Effector CD8-positive, alpha-beta T cell (primary cell): ENCODE measurements at places on chromosomes 13 and 19.

DNA sequence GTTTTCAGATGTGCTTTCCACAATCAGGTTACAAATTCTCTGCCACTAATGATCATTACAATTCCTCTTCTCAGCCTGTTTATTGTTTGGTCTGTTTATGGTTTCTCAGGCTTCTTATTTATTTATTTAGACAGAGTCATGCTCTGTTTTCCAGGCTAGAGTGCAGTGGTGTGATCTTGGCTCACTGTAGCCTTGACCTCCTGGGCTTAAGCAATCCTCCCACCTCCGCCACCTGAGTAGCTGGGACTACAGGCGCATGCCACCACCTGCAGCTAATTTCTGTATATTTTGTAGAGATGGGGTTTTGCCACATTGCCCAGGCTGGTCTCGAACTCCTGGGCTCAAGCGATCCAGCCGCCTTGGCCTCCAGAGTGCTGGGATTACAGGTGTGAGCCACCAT, 2.1 kb upstream of the ZSCAN5A start:
- DNase-seq = no peak

DNA sequence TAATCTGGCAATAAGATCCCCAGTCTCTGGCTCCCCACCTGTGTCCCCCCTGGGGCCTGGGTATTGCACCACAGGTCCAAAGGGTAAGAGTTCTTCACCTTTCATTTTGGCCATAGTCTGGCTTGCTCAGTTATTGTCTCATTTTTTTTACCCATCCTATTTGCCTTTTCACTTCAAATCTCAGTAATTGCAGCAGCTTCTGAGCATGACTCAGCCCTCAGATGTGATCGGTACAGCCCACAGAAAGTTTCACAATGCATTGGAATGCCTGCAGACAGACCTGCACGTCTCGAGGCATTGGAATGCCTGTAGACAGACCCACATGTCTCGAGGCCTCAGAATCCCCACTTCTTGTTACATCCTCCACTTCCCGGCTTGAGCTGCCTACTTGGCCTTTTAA, 173.6 kb downstream of the NUFIP1 start:
- DNase-seq = no peak

DNA sequence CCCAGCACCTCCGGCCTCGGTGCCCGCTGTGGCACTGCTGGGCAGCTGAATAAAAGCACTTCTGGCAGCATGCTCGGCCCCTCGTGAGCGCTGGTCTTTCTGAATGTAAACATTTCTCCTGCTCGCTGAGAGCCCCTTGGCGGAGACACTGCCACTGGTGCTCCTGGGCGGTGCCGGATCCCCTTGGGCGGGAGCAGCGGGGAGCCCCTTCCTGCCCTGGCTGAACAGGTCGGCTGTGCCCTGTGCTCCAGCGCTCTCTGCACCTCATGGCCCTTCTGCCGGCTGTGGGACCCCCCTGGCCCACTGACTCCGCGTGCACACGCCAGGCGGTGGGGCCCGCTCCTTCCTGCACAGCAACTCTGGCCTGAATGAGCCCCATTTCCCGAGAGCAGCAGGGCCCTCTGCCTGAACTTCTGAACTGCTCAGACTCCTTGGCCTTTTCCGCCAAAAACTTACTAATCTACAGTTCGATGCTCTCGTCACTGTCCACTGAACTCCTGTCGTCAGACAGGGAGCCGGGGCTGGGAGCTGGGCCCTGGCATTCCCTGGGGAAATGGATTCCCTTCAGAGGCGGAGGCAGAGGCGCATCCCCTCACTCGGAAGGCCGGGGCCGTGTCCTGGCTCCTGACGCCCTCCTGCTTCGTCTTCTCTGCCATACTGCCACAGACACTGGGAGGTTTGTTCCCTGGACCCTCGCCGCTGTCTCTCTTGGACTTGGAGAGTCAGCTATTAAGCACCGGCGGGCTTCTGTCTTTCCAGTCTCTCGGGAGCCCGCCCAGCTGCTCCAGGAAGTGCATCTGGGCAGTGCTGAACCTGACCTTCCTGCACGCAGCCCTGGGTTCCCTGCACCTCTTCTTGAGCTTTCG, 14.2 kb downstream of the RB1 start:
- DNase-seq = no peak

- DNase-seq = no peak
Observed at GRCh38 chr19:6246174-6247006, 33.4 kb downstream of the MLLT1 start.

DNA sequence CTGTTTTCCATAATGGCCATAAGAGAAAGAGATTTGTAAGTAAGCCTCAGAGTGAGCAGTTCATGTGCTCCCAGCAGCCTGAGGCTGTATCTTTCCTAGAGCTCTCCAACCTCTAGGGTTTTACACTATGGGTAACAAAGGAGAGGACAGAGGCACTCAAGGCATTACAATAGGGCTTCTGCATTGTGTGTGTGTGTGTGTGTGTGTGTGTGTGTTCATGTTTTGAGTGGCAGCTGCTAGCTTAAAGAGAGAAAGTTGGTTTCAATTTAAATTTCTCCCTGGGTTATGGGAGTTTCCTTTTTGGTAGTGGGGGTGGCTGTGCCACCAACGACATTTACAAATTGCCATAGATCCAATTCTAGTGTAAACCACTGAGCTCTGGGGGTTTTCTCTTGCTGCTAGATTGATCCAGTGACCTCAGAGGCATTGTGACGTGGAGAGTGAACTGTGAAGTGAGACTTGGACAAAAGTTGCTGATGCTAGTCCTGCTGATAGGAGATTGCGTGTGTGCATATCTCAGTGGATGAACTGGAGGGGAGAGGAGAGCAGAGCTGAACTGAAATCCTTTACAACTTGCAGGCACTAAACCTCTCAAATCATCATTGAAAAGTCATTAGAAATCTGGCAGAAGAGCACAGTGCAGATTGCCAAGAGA, 67.2 kb upstream of the OLFM4 start:
- no peak for DNase-seq

DNA sequence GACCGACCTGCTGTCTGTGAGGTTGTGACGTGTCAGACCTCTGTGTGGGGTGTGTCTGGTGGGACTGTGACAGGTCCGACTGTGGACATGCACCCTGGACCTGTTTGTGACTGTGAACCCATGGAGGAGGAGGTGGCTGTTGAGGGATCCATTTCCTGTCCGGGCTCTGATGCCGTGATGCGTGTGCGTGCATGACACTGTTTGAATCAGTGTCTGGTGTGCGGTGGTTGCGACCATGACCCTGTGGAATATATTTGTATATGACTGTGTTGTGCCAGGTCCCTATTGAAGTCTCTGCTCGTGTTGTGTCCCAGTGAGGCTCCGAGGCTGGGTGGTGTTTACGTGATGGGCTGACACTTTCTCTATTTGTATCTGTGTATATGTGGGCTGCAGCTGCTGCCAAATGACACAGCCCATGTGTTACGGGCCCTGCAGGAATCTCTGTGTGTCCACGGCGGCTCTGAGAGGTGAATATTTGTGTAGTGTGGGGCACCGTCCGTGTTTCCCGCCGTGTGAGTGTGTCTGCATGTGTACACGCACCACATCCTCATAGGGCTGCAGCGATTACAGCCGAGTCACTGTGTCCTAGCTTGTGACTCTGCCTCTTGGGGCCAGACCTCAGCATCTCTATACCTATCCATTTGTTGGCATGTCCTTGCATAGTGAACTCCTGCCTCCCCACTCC, 18.3 kb downstream of the CCDC97 start:
- no peak for DNase-seq
